NCI-H1417 treated with DMSO at 0.1 percent for 48 hours (cell line): ENCODE measurements at places on chromosomes 7 and 10.

GRCh38 chr10:62062752-62063512, 161.4 kb downstream of the ARID5B start:
- DNase-seq: no peak

DNA sequence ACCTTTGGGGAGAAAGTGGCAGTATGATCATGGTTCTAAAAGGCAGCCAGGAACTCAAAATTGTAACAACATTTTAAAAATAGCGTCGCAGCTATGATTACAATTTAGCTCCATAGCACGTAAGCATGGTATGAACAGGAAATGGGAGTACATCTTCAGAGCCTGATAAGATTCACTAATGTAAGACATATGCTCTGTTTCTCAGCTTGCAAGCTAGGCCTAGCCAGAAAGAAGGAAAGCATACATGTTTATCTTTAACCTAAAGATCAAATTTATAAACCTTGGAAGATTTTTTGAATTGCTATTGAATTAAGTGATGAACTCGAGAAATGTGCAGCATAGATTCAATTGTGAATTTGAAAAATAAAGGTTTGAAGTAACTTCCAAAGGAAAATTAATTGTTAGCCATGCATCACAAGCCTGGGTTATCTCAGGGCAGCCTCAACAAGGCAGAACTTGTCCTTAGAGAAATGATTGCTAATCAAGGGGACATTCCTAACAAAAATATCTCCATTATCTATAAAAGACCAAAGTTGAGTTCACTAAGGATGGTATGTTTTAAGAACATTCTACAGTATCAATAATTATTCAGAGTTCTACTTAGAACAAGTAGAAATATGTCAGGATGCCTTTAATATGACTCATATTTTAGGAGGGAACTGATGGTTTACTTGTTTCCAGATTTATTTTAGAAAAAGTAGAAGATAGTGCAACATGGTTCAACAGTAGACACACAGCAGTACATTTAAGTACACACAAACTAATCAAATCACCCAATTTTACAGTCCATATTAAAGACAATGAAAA, 38.8 kb upstream of the SEPTIN7 start:
- DNase-seq: no peak

DNA sequence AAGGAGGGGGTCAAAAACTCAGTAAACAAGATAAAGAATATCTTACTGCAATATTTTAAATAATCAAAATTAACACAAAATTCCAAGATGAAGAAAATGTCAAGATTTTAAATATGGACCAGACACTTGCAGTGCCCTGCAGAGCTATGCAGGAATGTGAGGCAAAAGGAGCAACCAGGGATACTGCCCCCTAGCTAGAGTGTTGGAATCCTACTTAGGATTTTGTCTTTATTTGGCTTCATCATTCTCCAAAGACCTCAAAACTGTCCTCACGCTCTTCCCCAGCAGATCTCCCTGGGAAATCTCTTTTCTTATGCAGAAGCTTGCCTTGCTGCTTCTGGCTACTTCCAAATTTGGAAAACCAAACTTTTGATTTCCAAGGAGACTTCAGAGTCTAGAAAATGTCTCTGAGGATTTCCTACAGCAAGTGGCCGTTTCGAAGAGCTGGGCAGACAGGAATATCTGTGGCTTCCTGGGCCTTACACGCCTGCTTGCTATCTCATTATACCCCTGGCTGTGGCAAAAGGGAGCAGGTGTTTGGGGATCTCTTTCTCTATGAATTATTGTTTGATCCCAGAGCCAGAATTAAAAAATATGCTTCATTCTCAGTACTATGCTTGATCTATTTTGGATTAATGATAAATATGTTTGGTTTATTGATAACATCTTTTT, 232.2 kb upstream of the BMPER start:
- DNase-seq: no peak

DNA sequence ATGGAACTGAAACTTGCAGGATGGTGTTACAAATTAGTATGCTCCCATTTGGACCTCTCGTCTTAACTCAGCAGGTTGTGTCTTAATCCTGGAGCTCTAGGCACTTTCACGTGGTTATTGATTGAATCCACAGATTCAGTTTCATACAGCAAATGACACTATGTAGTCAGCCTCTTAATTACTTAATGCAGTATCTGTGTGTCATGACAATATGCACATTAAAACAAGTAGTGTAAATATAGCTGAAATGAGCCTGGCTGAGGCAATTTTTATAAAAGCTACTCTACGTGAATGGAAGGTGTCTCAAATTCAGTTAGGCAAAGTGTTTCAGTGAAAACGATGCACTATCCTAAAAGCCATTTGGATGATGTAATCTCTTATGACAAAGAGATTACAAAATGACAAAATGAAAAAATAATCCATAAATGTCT, 86.8 kb downstream of the CD36 start:
- DNase-seq: no peak

DNA sequence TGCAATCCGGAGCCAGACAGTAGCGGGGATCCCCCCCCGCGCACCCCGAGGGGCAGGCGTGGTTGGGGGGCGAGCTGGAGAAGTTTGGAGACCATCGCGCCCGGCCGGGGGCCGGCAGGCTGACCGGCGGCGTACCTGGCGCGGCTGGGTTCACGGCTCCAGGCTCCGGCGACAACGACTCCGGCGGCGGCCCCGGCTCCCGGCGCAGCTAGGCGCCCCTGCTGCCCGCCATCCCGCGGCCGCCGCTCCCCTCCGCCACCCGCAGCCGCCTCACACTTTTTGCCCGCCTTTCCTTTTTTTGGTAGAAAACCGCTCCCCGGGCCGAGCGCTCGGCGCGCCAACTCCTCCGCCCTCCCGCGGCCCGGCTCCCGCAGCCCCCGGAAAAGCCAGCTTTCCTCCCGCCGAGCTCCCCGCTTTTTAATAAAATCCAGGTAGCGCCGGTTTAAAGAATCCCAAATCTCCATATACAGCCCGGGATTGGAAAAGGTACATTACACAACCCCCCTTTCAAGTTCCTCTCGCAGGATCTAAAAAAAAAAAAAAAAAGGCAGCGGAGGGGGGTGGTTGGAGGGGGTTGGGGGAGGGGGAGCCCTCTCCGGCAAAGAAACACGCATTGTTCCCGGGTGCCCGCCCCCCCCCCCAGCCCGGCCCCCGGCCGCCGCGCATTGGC, at the start of gene TNRC18:
TSS of gene TNRC18 (minus strand) at position 529 of the 670 bp plus-strand sequence. CDS start 2,588 bp downstream, outside the sequence.
- no peak for DNase-seq

DNA sequence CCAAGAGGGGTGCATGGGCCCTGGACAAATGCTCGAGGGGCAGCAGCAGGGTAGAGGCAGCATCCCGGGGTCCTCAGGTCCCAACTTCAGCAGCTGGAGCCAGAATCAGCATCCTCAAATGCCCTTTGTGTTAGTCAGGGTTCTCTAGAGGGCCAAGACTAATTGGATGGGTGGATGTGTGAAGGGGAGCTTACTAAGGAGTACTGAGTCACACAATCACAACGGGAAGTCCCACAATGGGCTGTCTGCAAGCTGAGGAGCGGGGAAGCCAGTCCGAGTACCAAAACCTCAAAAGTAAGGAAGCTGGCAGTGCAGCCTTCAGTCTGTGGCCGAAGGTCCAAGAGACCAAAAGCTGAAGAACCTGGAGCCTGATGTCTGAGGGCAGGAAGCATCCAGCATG, 162.9 kb upstream of the TCERG1L start:
- no peak for DNase-seq

DNA sequence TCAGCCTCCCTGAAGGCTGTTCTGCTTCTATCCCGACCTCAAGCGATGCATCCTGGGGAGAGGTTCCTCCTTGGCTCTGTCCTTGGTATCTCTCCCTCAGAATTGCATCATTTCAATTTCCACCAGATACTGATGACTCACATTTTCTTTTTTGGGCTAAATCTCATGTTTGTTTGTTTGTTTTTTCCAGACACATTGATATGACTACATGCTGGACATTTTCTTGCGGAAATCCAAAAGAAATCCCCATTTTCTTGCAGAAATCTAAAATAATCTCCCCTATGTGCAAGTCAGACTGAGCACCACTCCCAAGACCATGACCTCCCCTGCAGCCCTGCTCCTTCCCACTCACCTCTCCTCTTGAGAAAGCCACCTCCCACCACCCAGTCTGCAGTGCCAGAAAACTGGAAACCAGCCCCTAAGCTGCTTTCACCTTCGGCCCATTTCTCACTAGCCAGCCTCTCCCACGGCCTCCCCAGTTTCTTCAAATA, 260.2 kb upstream of the PRKCQ start:
- DNase-seq: no peak

DNA sequence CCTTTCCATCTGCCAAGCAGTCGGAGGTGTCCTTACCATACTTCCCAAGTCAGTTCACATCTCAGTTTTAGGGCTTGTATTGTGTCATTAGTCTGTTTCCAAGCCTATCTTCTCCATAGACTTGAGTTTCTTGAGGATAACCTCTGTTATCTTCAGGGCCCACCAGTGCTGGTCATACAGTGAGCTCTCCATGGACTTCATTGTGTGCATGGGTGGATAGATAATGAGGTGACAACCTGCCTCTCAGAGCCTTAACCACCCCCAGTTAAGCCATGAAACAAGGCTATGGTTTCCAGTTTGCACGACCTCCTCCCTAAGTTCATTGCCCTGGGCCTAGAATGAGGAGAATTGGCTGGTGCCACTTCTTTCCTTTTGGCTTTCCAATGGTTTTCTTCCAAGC, 38.5 kb upstream of the WAC start:
- no peak for DNase-seq

DNA sequence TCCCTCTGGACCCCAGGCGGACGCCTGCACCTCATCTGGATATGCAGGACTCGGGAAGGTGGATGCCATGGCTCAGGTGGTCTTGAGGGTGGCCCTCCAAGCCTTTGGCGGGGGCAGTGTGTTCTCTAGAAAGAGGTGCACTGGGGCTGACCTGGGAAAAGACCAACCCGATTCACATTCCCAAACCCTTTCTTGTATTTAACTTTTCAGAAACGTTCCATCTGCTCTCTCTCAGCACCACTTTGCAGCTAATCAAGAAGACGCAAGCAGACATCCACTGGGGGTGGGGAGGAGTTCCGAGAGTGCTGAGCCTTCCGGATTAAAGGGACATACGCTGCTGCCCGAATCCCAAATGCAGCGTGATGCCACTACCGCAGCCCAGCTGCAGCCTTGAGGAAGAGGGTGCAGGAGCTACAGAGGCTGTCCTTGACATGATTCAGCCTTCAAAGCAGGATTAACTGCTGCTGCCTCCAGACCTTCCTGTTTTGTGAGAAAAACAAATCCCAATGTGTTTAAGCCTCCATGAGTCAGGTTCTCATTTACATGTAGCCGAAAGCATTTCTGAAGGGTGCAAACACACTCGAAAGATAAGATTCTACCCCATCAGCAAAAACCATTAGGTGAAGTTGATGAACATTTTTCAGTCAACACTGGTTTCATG, 39.9 kb downstream of the RBM17 start:
- DNase-seq: no peak

- no peak for DNase-seq
These were observed 330.4 kb upstream of the AOAH start for GRCh38 chr7:37054624-37055241.

DNA sequence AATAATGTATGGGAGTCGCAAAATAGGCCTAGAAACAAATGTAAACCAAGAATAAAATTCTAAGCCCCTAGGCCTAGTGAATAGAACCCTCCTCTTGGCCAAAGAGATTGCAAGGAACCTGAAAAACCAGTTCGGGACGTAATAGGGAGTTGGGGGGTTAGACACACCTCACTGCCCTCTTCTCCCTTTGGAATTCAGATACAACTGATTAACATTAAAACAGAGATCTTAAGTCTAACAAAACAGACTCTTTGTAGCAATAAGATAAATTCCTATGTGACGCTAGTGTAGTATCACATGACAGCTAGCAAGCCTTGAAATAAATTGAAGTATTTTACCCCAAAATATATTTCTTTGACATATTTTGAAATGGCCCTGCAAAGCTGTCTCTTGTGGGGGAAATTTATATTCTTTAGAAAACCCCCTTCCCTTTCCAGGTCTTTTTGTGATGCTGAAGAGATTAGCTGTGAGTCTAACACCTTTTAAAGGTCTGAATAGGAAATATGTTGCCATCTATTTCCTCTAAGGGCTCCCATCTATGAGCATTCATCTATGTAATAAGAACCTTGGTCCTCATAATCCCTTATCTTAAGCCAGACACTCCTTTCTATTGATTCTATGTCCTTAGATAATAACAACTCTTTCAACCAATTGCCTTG, 623.4 kb upstream of the NRG3 start:
- no peak for DNase-seq

DNA sequence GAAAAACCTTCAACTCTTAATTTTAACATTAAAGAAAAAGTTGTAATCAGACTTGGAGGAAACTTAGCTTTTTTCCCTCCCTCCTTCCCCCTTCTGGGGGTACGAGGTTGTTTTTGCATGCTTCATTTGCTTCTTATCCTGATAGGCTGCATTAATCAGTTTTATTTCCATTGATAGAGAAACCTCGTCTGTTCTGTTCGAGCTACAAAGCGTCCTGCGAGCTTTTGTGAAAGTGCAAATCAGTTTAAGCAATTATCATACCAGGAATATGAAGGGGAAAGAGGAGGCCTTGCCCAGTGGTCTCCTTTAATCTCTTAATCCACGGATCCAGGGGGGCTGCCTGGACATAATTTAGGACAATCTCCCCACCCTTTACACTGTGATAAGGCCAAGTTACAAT, 7.5 kb downstream of the EMX2 start:
- DNase-seq: no peak

DNA sequence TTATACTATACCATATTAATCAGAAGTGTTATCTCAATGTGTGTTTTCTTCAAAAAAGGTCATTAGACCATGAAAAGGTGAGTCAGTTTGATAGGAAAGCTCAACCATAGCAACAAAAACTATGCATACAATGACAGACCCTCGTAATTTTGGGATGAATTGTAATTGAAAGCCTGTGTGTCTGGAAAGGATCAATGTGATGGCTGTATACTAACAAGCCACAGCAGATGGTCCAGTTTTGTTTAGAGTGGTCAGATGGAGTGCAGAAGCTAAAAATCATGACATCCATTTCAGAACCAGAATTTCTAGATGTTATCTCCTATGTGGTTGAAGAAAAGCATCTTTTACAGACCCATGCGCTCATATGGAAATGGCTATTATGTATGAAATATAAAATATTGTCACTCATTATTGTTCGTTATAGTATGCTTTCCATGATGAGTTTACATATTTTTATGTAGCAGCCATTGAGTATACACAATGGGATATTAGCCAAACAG, 88.3 kb upstream of the CNTNAP2 start:
- no peak for DNase-seq

DNA sequence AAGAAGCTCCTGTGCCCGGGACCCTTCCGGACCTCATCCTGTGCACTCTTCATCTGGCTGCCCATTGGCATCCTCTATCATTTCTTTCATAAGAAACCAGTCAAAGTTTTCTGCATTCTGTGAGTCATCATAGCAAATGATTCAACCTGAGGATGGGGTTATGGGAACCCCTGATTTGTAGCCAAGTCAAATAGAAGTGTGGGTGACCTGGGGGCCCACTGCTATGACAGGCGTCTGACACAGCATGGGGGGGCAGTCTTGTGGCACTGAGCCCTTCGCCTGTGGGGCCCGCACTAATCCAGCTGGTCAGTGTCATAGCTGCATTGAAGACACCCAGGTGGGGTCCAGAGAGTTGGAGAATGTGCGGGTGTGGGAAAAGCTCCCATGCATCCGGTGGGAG, 230.4 kb downstream of the USP6NL start:
- no peak for DNase-seq

- no peak for DNase-seq
These were observed 21.6 kb upstream of the TSPAN33 start for GRCh38 chr7:129122751-129123509.

GRCh38 chr7:110973196-110973990, 117.5 kb upstream of the LRRN3 start:
- no peak for DNase-seq
